Stimulated activated memory B cell treated with anti-CD40 and anti-IgM and Interleukin-4, amounts not matched to agents 10 μg/mL and 1 μg/mL and 100 μg/mL, for 72 hours (primary cell): ENCODE measurements at places on chromosomes 5 and 9.
A peak's percentile ranks its signal among the peaks of the same experiment; 100 is the strongest.

DNA sequence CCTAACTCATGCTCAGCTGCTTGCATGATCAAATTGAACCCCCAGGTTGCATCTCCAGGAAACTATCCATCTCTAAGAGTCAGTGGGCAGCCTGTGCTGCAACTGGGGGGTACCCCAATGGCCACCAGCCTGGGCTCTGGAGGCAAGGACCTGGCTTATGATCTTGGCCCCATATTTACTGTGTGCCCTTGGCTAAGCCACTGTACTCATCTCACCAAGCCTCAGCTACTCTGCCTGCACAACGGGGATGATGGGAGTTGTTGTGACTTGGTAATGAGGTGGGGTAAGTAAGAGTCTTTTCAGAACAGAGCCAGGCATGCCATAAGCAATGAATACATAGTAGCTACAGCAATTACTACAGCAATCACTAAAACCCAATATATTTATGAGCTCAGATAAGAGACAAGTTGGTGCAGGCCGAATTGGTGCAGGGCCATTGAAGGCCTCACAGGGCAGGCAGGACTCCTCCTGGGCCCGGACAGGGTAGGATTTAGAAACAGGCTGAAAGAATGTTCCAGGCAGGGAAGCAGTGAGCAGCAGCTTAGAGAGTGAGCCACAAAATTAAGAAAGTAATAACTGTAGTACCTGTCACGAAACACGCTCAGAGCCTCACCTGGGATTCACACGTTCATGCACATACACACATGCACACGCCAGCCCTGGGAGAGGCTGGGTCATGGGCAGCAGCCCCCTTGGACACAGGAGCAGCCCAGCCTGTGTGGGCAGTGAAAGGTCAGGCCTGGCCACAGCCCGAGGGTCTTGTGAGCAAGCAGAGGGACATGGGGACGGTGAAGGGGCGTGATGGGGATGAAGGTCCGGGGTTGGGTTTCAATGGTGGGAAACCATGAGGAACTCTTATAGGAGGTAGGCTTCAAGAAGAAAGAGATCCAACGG is 74.1 kb downstream of the PAX5 start:
- H3K4me1 ChIP-seq = peaks cover 72% of the 10 kb centered on the region
- H3K36me3 ChIP-seq = peaks cover 88% of the 10 kb centered on the region
- H3K4me3 ChIP-seq = no peak overlapping the region

- no peaks in the 10 kb centered on the region for H3K36me3 ChIP-seq
- H3K27ac ChIP-seq = peak overlapping the region; percentile 88
Measured at GRCh38 chr5:14202462-14202861, 59.3 kb downstream of the TRIO start.

GRCh38 chr9:120619751-120620655 is 40.0 kb upstream of the CDK5RAP2 start:
- H3K27me3 ChIP-seq = no peaks in the 10 kb centered on the region
- peak overlapping the region; percentile 24 for H3K27ac ChIP-seq

DNA sequence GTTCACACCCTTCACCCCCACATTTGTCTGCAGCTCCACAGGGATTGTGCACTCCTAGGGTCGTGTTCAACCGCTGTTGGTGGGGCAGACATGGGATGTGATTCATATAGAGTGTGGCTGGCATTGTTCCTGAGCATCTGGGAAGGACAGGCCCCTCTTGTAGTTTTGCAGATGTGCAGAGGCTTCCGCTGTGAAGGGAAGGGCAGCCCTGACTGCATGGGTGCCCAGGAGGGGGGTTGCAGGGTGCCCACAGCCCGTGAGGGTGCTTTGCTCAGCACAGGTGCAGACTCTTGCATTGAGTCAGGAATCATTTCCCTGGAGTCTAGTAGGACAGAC is 30.2 kb upstream of the PITX1 start:
- H3K27me3 ChIP-seq = peaks cover 48% of the 10 kb centered on the region
- H3K4me1 ChIP-seq = no peaks in the 10 kb centered on the region
- no peaks in the 10 kb centered on the region for H3K36me3 ChIP-seq
- no peak overlapping the region for H3K4me3 ChIP-seq
- no peak for ATAC-seq

GRCh38 chr5:74822288-74822687 is 43.9 kb downstream of the FAM169A start:
- ATAC-seq = no peak
- H3K4me3 ChIP-seq = no peak overlapping the region
- H3K27me3 ChIP-seq = no peaks in the 10 kb centered on the region
- no peaks in the 10 kb centered on the region for H3K36me3 ChIP-seq

DNA sequence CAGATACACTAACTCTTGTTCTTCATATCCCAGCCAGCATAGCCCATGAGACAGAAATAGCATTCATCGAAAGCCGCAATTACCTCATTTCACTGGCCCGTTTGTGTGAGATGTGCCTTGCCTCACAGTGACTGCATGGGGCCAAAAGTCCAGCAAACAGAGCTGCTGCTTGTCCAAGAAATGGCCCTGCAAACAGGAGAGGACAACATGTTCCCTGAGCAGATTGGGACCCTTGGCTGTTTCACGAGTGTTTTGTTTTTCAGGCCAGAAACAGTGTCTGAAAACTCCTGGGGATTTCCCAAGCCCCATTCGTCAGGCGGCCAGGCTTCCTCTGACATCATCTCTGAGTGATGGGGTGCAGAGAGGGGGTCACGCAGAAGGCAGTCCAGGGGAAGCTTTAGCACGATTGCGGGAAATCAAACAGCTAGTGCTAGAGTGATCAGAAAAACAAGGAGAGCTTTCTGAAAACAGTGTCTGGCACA is 503.6 kb upstream of the PAPPA start:
- no peak for ATAC-seq
- no peaks in the 10 kb centered on the region for H3K36me3 ChIP-seq
- H3K4me1 ChIP-seq = no peaks in the 10 kb centered on the region
- no peak overlapping the region for H3K4me3 ChIP-seq

GRCh38 chr5:151862811-151863472 is 61.7 kb downstream of the GLRA1 start:
- peak; percentile 70 for ATAC-seq
- no peak overlapping the region for H3K4me3 ChIP-seq
- no peaks in the 10 kb centered on the region for H3K27me3 ChIP-seq
- H3K36me3 ChIP-seq = no peaks in the 10 kb centered on the region

GRCh38 chr5:58452566-58453258 is 7.2 kb downstream of the PLK2 start:
- H3K27me3 ChIP-seq = no peaks in the 10 kb centered on the region
- ATAC-seq = no peak
- H3K27ac ChIP-seq = no peak overlapping the region
- H3K4me1 ChIP-seq = no peaks in the 10 kb centered on the region
- H3K4me3 ChIP-seq = no peak overlapping the region

DNA sequence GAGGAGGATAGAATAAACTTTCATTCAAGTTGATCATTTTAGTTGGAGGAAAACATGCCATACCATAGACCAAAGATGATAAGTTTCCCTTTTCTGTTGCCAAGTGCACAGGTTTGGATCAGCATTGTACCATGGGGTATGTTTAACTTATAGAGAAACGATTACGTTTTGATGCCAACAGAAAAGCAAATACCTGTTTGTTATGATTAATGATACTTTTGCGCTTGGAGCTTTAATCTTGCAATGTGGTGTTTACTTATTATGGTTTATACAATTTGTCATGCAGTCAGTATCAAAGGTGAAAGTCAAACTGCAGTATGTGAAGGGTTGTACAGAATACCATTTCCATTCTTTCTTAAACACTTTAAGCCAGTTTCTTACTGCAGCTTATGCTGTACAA is 13.2 kb upstream of the ARHGEF28 start:
- no peaks in the 10 kb centered on the region for H3K4me1 ChIP-seq
- no peak overlapping the region for H3K4me3 ChIP-seq
- no peaks in the 10 kb centered on the region for H3K36me3 ChIP-seq
- H3K27me3 ChIP-seq = peaks cover 47% of the 10 kb centered on the region
- H3K27ac ChIP-seq = no peak overlapping the region
- no peak for ATAC-seq

DNA sequence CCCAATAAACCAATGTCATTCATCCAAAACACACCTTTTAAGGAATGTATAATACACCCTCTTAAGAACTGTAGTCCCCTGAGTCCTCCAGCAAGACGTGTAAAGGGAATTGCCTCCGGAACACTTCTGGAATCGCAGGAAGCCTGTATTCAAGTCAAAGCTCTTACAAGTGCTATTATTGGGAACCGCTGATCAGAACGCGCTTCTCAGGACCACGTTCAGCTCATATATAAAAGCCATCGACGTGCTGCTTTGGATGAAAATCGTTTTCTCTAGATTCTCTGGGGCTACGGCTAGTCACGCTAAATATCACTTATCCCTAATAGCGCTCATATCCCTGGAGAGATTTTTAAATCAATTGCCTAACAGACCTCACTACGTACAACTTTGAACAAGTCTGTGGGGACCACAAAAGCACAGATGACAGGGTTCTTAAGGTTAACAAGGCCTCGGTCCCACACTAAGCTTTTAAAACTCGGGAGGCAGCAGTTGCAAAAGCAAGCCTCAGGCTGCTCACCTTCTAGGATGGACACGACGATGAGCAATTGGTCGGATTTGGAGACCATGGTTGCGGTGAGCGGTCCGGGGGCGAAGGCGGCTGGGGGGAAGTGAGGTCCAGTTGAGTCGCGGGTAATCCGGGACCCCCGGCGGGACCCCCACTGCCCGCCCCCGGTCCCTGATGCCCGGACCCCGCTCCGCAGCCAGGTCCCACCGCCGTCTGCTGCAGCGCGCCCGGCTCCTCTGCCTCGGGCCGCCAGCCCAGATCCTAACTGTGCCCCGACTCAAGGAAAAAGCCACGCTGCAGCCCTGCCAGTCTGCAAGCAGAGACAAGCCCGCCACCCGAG is 548 bp downstream of the CEP120 start:
- no peak overlapping the region for H3K27ac ChIP-seq
- H3K4me1 ChIP-seq = peaks cover 10% of the 10 kb centered on the region
- ATAC-seq = peak; percentile 31
- no peaks in the 10 kb centered on the region for H3K27me3 ChIP-seq
- no peak overlapping the region for H3K4me3 ChIP-seq

DNA sequence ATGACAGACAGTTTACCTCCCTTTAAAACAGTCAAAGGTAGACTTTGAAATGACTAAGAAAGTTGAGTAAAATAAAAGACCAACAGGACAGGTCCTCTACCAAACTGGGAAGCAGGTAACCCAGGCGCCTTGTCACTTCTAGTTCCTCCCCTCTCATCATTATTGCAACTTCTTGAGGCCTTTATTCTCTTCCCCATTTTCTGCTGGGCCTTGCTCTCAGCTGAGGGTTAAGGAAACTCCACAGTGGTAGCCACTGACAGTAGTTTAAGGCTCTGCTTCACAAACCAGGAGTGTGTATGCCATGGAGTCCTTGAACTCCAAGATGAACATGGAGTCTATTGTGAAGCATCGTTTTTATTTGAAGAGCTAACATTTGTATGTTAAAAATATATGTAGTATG is 36.9 kb upstream of the TCERG1 start:
- H3K4me1 ChIP-seq = no peaks in the 10 kb centered on the region
- no peak overlapping the region for H3K4me3 ChIP-seq
- H3K27ac ChIP-seq = no peak overlapping the region
- H3K36me3 ChIP-seq = no peaks in the 10 kb centered on the region
- peak; percentile 16 for ATAC-seq
- no peaks in the 10 kb centered on the region for H3K27me3 ChIP-seq

GRCh38 chr5:151970885-151971284 is 46.2 kb upstream of the GLRA1 start:
- no peaks in the 10 kb centered on the region for H3K4me1 ChIP-seq
- H3K27ac ChIP-seq = no peak overlapping the region
- H3K27me3 ChIP-seq = no peaks in the 10 kb centered on the region
- H3K36me3 ChIP-seq = no peaks in the 10 kb centered on the region
- no peak overlapping the region for H3K4me3 ChIP-seq

GRCh38 chr9:131606896-131607567 is 61.7 kb downstream of the PRRT1B start:
- H3K4me1 ChIP-seq = peaks cover 45% of the 10 kb centered on the region
- ATAC-seq = no peak
- H3K4me3 ChIP-seq = no peak overlapping the region
- peaks cover 88% of the 10 kb centered on the region for H3K36me3 ChIP-seq
- H3K27ac ChIP-seq = peak overlapping the region; percentile 69

GRCh38 chr9:11471321-11471720 is 858.5 kb upstream of the PTPRD start:
- ATAC-seq = no peak
- no peaks in the 10 kb centered on the region for H3K27me3 ChIP-seq
- H3K4me1 ChIP-seq = no peaks in the 10 kb centered on the region
- no peak overlapping the region for H3K4me3 ChIP-seq

- no peak overlapping the region for H3K4me3 ChIP-seq
- H3K27me3 ChIP-seq = no peaks in the 10 kb centered on the region
- H3K27ac ChIP-seq = no peak overlapping the region
- no peak for ATAC-seq
- no peaks in the 10 kb centered on the region for H3K36me3 ChIP-seq
- no peaks in the 10 kb centered on the region for H3K4me1 ChIP-seq
Measured at GRCh38 chr5:59843511-59844213, 49.9 kb downstream of the PDE4D start.

DNA sequence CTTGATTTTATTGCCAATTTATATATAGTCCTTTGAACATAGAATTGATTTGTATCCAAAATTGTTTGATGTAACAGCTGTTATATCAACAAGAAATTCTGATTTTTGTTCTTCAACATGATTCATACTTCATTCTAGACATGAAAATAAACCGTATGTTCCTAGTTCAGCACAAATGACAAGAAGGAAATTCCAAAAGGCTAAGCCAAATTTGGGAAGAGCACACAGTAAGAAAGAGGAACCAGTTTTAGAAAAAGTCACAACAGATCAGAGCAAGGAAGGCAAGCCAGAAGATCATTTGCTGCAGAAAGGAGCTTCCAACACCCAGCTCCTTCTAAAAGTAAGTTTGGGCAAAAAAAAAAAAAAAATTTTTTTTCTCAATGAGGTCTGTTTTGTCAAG is 65.0 kb upstream of the MCCC2 start:
- H3K4me1 ChIP-seq = no peaks in the 10 kb centered on the region
- ATAC-seq = no peak
- no peak overlapping the region for H3K4me3 ChIP-seq
- H3K36me3 ChIP-seq = peaks cover 67% of the 10 kb centered on the region

DNA sequence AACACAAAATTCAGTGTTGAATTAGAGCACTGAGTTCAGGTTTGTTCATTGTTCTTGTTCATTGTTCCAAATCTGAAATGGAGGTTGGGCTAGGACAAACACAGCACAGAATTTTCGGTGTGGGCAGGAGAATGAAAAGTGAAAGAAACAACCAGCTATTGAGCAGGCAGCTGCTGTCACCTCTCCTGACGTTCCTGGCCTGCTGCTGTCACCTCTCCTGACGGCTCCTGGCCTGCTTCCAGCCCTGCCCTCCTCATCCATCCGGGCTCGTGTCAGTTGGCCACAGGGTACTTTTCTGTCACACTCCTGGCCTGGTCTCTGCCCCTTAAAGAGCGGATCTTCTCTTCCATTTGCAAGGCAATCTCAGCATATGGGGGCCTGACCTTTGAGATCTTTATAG is 45.2 kb upstream of the CKMT2 start:
- no peaks in the 10 kb centered on the region for H3K36me3 ChIP-seq
- peaks cover 6% of the 10 kb centered on the region for H3K4me1 ChIP-seq
- H3K27me3 ChIP-seq = peaks cover 38% of the 10 kb centered on the region
- no peak overlapping the region for H3K4me3 ChIP-seq
- H3K27ac ChIP-seq = no peak overlapping the region
- no peak for ATAC-seq
